ENCODE measurements at places on chromosomes 11 and 22. TPM values are rescaled to one million over a fixed set of nuclear protein-coding genes. Genes with fewer than 3 reads are reported as not detected.

GRCh38 chr22:19848298-19849224 lies 6.1 kb downstream of the GNB1L start:
- peak; percentile 80 for DNase-seq

The ZNF280B gene
- 1.5 TPM for total RNA-seq

- DNase-seq: no peak
These were observed 127.9 kb upstream of the OPCML start for GRCh38 chr11:133660202-133660568.

GRCh38 chr11:1864831-1865665 lies 12.2 kb downstream of the LSP1 start:
- no peak for DNase-seq

The DEUP1 gene
- under 0.01 TPM for total RNA-seq

- no peak for DNase-seq
These were observed 586.9 kb upstream of the KIRREL3 start for GRCh38 chr11:127587511-127587910.

The PHF21B gene
- not detected for total RNA-seq

GRCh38 chr22:30297991-30298701 lies 8.8 kb upstream of the CASTOR1 start:
- peak; percentile 37 for DNase-seq

The VPREB1 gene
- not detected for total RNA-seq

GRCh38 chr22:42586381-42586780 lies 28.3 kb downstream of the POLDIP3 start:
- no peak for DNase-seq

The RIN1 gene
- total RNA-seq: 27.1 TPM

The MAJIN gene
- total RNA-seq: not detected

The PTDSS2 gene
- 36.2 TPM for total RNA-seq

- DNase-seq: no peak
These were observed 11.4 kb upstream of the MUC5AC start for GRCh38 chr11:1146365-1146764.
